ENCODE measurements at places on chromosomes 3 and 15.
A peak's percentile ranks its signal among the peaks of the same experiment; 100 is the strongest.

DNA sequence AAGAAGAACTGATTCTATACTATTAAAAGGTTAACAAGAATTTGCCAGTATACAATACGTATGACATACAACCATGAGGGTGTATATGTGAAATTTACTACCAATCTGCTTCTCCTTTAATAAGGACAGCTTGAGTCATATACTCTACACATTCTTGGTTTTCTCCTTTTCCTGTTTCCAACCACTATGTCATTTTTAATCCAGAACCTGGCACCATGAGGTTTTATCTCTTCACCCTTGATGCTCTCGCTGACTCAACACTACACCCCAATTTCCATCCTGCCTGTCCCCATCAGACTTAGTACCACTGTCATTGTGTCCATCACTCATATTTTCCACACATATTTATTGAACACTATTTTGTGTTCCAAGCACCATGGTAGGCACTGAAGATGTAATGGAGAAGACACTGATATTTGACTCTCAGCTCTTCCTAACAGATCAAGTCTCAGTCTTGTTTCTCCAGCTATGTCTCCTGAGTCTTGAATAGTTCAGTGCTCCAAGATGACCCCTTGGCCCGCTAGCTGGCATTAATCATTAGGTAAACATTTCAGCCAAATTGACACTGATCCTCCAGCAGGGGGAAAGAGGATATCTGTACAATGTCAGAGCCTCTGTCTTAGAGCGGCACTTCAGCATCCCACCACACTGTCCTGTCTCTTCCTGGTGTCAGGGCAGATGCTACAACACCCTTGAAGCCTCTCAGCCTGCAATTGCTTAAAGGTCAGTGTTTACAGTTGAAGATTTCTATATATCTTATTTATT lies 11.2 kb upstream of the COL8A1 start:
- DNase-seq = no peak

DNA sequence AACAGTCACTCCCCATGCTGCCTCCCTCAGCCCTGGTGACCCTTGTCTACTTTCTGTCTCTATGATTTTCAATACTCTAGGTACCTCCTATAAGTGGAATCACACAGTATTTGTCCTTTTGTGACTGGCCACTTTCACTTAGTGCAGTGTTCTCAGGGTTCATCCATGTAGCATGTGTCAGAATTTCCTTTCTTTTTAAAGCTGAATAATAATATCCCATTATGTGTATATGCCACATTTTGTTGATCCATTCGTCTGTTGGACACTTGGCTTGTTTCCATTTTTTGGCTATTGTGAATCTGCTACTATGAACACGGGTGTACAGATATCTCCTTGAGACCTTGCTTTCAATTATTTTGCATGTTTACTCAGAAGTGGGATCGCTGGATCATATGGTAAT lies 34.1 kb downstream of the PML start:
- DNase-seq = no peak

DNA sequence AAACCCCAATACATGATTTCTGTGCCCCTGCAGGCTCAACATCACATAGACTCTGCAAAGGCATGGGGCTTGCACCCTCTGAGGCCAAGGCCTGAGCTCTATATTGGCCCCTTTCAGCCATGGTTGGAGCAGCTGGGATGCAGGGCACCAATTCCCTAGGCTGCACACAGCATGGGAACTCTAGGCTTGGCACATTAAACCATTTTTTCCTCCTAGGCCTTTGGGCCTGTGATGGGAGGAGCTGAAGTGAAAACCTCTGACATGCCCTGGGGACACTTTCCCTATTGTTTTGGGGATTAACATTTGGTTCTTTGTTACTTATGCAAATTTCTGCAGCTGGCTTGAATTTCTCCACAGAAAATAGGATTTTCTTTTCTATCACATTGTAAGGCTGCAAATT lies 1629.5 kb downstream of the OTOL1 start:
- no peak for DNase-seq

DNA sequence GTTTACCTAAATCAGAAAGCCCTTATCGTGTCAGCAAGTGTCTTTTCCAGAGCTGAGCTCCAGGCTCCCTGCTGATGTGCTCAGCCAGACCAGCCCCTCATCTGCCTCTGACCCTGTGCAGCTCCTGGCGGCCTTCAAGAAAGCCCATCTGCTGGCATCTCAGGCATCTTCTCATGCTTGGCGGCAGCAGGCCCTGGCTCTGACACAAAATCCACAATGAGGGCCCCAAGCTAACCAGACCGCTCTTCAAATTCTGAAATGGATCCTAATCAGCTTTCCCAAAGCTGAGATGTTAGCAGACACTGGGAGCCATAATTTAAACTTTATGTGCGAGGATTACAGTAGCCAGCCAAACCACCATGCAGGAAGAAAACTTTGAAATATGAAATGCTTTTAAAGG lies 50.8 kb upstream of the CTDSPL start:
- DNase-seq = no peak

GRCh38 chr3:65268426-65268825 lies 580.6 kb upstream of the ADAMTS9 start:
- peak; percentile 59 for DNase-seq

DNA sequence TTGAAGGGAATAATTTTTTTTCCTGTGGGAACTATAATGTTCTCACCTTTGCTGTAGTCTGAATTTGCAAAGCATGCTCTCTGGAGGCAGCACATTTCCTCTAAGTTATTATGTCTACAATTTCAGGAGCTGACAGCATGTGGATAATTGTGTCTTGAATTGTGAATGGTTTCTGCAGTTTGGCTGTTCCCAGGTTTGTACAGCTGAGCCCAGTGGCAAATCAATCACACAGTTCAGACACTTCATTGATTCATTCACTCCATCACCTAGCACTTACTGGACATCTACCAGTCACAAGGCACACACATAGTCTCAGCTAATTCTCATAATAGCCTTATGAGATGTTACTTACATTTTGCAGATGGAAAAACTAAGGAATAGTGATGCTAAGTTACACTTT lies 219.0 kb upstream of the ROPN1 start:
- DNase-seq = no peak

- no peak for DNase-seq
Measured at GRCh38 chr15:101491734-101492640, 2.5 kb upstream of the PCSK6 start.

GRCh38 chr15:49227602-49228001 lies 57.6 kb downstream of the GALK2 start:
- no peak for DNase-seq

DNA sequence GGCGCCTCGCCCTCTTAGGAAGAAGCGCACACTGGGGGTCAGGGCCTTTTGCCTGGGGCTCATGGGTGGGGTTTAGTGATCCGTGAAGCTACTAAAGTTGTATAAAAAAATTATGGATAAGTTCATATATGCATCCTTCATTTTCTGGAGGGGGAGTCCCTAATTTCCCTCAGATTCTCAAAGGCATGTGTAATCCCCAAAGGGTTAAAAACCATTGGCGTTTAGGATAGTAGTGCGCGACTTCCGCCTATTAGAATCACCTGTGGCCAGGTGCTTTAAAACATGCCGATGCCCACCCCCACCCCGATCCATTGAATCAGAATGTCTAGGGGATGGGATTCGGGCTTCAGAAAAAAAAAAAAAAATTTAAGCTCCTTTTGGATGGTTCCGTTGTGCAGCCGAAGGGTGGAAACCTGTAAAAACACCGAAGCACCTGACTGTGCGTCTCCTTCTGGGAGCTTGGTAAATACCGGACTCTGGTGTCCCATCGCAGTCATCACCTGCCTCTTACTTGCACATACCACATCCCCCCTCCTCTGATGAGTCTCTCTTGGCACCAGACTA lies 570 bp downstream of the APH1B start:
- DNase-seq = peak; percentile 21

DNA sequence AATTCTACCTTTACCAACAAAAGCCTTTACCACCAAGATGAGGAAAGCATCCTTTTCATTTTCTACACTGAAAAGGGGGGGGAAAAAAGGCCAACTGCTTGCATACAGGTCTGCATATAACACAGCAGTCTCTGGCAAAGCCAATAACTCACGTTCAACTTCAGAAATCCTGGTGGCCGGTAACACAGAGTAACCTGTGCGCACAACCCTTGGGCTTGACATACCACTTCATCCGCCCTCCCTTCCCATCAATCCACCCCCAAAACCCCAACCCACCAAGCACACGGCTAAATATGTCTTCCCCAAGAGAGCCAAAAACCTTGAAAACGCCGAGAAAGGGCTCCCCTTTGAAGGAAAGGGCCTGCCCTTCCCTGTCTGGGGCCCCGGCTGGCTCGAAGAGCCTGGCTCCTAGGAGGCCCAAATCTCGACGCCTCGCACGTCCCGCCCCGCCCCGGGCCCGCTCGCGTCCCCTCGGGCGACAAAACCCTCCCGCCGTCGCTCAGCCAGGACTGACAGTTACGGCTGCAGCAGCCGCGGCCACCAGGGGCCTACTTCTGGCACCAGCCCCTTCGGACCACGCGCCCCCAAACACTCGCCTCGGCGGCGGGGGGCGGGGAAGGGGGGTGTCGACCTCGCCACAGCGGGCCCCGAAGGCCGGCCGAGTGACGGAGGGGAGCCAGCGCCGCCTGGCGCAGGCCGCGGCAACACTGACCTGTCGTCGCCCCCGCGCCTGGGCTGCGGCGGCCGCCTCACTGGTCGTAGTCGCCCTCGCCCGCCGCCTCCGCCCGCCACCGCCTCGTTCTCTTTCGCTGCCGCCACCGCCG lies 835 bp downstream of the UBE3A start:
- DNase-seq = peak; percentile 61

DNA sequence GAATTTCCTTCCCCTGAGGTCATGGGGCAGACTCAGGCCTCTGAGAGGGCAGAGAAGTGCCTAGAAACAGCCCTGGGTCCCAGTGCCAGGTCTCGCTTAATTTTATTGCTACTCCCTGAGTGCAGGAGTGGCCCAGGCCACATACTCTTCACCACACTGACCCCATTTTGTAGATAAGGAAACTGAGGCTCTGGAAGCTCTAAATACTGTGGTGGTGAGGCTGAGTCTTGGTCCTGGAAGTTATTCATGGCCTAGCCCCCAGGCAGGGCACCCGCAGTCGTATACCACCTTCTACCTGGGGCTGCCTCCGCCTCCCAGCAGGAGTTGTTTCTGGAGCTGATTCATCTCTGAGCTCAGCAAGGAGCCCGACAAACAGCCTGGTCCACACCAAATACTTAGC lies 9.8 kb downstream of the ATP2B2 start:
- DNase-seq = no peak

DNA sequence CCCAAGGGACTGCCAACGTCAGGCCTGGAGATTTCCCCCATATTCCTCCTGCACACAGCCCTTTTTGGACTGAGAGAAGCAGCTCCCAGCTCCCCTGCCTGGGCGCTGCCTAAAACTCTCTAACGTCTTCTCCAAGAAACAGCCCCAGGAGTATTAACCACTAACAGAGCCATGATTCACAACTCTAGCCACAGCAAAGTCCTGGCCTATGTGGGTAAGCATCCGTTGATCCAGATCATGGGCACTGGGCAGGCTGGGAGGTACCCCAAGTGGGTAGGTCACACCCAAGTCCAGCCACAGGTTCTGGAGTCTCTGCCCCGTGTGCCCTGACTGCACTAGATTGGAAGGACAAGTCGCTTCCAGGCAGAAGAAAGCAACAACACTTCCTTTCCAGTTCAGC lies 31.9 kb downstream of the NBEAL2 start:
- no peak for DNase-seq

- no peak for DNase-seq
Measured at GRCh38 chr15:58330741-58331559, 100.8 kb upstream of the LIPC start.

- DNase-seq = no peak
Measured at GRCh38 chr3:9600597-9600996, 47.0 kb upstream of the LHFPL4 start.

- DNase-seq = no peak
Measured at GRCh38 chr15:80925597-80926059, 64.0 kb downstream of the MESD start.

DNA sequence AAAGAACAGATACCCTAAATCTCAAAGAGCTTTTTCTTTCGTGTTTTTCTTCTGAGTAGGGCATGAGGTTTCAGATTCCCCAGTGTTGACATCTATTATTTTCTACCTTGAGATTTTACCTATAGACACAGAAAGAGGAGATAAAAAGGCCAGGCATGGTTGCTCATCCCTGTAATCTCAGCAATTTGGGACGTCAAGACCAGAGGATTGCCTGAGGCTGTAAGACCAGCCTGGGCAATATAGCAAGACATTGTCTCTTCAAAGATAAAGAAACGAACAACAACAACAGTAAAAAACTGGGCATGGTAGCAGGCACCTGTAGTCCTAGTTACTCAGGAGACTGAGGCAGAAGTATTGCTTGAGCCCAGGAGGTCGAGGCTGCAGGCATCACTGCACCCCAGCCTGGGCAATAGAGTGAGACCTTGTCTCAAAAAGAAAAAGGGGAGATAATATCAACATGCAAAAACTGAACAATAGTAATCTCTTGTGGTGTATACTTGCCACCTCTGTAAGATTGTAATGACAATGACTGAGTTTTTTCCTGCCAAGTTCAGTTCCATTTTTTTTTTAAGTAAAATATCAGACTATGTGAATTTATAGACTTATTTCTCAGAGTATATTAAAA lies 71.3 kb downstream of the MBNL1 start:
- no peak for DNase-seq

DNA sequence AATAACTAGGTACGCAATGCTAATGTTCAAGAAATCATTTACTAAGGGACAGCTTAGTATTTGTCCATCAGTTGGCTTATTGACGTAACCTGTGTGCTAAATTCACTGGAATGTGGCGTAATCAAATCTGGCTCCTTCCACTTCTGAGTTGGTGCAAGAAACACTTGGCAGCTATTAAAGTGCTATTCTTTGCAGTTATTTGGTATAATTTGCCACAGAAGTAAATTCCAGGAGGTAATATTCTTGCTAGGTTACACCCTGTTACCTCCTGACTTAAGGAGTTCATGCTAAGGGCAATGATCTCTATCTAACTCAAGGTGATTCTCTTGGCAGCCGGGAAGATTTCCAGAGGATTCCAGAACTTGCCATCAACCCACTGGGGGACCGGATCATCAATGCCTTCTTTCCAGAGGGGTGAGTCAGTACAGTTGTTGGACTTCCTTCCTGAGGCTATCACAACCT lies 25.5 kb downstream of the CHP1 start:
- DNase-seq = no peak

DNA sequence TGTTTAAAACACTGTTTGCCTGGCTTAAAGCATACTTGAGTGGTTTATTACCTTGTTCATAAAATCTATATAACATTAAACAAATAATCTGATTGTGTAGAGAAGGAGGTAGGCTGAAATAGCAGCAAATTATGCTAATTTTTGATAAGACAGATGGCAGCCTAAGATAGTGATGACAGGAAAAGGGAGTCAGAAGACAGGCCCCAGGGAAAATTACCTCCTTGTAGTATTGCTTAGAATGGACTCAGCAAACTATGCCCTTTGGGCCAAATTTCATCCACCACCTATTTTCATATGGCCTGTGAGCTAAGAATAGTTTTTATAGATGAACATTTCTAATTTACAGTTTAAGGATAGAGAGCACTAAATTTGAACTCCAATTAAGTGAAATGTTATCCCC lies 37.8 kb downstream of the CHD2 start:
- no peak for DNase-seq

DNA sequence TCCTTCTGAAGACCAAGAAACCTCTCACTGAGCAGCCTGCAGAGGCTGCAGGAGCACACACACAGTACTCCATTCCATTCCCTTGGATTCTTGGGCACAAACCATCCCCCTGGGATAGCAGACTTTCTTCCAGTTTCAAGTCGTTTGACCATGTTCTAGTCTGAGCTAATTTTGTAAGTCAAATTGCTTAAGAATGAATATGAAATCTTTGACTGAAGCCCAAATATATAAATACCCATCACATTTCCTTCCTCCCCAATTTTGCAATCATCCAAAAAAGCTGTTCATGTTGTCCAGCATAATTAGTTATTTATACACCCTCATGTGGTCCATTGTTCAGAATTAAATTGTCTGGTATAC lies 231.2 kb upstream of the TPRG1 start:
- no peak for DNase-seq

- DNase-seq = no peak
Measured at GRCh38 chr15:36090286-36090946, 489.0 kb upstream of the CDIN1 start.
